ENCODE measurements at places on chromosomes 16 and 17.
A peak's percentile ranks its signal among the peaks of the same experiment; 100 is the strongest.

GRCh38 chr16:10688291-10688690, 6.4 kb downstream of the TEKT5 start:
- no peak for DNase-seq

- peak; percentile 12 for DNase-seq
Observed at GRCh38 chr16:75801307-75801706, 75.0 kb upstream of the CPHXL start.

GRCh38 chr16:52411011-52411410, 135.9 kb downstream of the TOX3 start:
- DNase-seq: no peak

GRCh38 chr17:7408252-7408727, 645 bp downstream of the NLGN2 start:
- DNase-seq: no peak

- DNase-seq: no peak
Observed at GRCh38 chr16:23848958-23849357, 13.2 kb downstream of the PRKCB start.

DNA sequence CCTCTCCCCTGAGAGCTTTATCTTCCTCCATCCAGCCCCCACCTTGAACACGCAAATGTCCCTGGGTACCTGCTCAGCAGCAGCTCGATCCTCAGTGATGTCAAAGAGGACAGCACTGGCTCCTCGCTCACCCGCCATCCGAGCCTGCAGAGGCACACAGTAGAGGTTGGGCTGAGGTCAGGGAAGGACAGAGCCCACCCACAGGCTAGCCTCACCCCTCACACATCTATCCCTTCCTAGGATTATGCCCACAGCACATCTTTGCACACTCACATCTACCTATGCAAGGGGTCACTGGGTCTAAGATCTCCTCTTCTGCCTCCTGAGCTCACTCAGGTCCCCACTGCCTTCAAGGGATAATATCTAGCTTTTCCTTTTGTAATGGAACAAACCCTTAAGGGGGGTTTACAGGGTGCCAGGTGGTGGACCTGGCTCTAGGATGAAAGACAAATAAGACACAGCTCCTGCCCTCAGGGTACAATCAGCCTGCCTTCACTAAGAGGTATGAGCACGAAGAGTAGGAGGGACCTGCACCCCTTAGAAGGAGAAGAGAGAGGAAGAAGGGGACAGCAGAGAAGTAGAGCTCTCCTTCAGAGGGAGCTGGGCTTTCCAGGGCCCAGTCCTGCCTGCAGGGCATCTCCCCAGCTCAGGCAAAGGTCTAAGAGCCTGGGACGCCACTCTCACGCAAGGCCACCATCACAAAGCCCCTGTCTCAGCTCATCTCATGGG, 11.6 kb upstream of the SUPT4H1 start:
- no peak for DNase-seq

- no peak for DNase-seq
Observed at GRCh38 chr17:82449883-82450356, 632 bp downstream of the CYBC1 start.

- no peak for DNase-seq
Observed at GRCh38 chr16:77227745-77228144, 28.5 kb downstream of the SYCE1L start.
